ENCODE measurements at places on chromosomes 7 and 10.
A peak's percentile ranks its signal among the peaks of the same experiment; 100 is the strongest.

GRCh38 chr10:33067917-33068316 lies 109.9 kb upstream of the ITGB1 start:
- no peak for DNase-seq

- DNase-seq, result no peak
These were observed 77.0 kb upstream of the FAM20C start for GRCh38 chr7:115274-115911.

DNA sequence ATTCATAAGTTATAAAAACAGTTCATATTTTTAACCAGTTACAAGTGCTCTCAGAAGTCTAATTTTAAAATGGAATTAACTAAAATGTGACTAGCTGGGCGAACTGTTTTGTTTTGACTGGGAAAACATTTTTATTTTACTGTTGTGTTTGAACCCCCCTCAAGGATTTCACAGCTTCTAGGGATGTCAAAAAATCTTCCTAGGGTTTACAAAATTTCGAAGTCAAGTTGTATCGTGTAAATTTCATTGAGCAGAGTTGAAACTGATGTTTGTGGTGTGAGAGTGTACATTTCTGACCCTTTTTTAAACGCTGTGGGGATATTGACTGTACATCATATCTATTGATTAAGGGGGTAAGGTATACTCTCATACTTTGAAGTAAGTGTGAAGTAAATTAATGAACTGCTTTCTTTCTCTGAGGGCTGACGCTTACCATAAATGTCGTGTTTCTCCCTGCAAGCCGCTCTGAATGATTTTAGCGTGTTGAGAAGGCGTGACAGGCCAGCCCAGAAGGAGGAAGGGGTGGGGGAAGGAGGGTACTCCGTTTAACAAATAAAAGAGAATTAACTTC lies 1.8 kb upstream of the SP8 start:
- no peak for DNase-seq

DNA sequence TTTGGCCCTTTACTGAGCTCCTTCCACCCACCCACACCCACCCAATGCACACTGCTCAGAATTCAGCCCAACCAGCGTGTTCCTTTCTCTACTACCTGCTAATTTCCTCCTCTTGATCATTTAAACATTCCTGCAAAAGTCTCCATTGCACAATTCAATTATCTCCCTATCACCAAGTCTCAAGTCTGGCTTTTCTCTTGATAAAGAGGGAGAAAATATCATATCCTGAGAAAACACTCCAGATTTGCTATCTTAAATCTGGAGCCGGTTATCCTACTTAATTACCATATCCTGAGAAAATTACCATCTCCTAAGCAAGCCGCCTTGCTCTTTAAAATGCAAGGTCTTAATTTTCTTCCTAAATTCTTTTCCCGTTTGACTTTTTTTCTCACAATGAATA lies 505.5 kb downstream of the XPNPEP1 start:
- DNase-seq, result no peak

DNA sequence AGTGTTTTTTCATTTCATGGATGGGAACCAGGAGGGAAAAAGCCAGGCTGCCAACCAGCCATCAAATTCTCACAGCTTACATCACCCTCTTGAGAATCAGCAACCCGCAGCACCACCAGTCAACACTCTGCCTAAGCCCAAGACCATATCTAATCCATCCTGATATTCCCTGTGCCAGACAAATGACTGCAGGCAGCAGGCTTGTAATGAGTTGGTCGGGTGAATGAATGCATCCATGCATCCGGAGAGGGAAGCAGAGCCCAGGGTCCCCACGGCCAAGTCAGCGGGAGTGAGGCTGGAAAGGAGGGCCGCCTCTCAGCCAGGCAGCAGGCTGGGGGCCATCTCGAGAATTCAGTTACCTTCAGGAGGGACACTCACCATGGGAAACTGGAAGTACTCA lies 46.9 kb downstream of the SLIT1 start:
- no peak for DNase-seq

GRCh38 chr7:147012666-147013065 lies 896.1 kb downstream of the CNTNAP2 start:
- DNase-seq, result no peak

- DNase-seq, result no peak
These were observed 21.4 kb upstream of the MGMT start for GRCh38 chr10:129445436-129446182.

GRCh38 chr10:96025566-96025965 lies 17.8 kb upstream of the CCNJ start:
- DNase-seq, result no peak

- peak; percentile 43 for DNase-seq
These were observed 113.4 kb upstream of the RAB18 start for GRCh38 chr10:27390681-27391080.

- DNase-seq, result no peak
These were observed 161.2 kb downstream of the GRK5 start for GRCh38 chr10:119368581-119368980.

- DNase-seq, result no peak
These were observed 187.2 kb upstream of the IGFBP3 start for GRCh38 chr7:46108272-46108671.

GRCh38 chr7:1542841-1543747 lies 12.6 kb downstream of the MAFK start:
- DNase-seq, result no peak

DNA sequence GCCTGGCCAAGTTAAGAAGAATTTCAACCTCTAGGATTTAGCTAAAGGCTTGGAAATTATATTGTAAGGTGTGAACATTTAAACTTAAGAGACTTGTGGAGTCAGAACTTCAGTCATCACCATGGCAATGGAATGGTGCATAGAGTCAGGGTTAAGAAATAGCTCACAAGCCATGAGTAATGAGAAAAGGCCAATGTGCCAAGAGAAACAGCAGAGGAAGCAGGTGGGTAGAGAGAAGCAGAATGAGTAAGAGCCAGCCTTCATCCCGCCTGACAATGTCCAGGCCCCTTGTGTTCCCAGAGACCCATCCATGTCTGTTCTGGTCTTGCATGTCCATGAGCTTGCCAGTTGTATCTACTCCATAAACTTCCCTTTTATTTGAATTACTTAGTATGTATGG lies 62.6 kb upstream of the TBX20 start:
- no peak for DNase-seq

DNA sequence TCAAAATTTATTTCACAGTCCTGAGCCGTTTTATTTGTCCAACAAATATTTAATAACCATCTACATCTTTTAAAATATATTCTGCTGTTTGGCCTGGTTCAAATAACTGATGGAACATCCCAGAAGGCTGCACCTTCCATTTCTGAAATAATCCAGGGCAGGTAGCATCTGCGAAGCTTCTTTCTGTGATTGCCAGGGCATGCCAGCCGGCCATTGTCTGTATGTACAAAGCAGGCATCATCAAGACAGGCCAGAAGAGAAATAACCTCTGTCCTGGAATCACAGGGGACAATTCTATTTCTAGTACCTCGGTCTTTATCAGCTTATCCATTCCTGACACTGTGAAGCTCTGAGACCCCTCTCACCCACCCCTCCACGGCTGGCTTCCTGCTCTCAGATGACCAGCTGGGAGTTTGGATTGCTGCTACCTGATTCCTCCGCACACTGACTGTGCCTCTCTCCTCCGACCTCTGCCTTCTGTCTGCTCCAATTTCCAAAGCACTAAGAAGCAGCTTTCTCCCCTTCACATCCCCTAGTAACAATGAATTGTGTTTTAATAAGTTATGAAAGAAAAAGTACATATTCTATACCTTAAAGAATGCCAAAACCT lies 8.0 kb downstream of the DGKI start:
- no peak for DNase-seq

- no peak for DNase-seq
These were observed 376.8 kb downstream of the DNAJB6 start for GRCh38 chr7:157713591-157713990.

DNA sequence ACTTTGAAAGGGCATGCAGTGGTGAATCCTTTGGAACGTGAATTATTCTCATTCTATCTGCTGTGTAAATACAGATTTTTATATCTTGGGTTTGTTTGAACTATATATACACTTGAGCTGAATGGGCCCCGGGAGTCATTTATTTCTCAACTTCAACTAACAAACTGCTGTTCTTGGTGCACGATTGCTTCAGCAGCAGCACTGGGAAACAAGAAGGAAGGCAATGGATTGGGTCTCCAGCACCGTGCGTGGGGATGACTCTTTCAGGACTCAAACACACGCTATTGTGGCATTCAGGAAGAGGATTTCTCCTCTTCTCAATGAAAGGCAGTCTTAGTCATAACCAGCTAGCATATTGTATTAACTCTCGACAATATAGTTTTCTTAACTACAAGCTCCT lies 226.0 kb upstream of the NFE2L3 start:
- DNase-seq, result no peak

GRCh38 chr7:11078247-11078834 lies 104.7 kb downstream of the PHF14 start:
- DNase-seq, result no peak

- DNase-seq, result no peak
These were observed 156.7 kb upstream of the NPVF start for GRCh38 chr7:25384788-25385505.

GRCh38 chr7:42348071-42348470 lies 111.1 kb upstream of the GLI3 start:
- DNase-seq, result no peak

DNA sequence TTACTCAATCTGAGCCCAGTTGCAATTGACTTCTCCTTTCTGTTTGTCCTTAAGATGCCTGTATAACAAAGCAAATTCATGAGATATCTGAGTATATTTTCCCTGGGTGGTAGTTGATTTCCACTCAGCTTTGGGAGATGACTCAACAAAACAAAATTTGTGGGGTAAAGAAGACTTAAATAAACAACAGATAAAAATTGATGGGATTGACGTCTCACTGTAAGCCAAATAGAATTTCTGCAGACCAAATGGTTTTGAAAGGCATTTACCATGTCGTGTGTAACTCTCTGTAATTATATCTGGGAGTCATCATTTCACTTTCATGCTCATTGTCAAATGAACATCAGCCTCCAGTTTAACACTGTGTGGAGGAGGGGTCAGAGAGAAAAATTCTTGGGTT lies 255.4 kb upstream of the MYO3A start:
- no peak for DNase-seq

- no peak for DNase-seq
These were observed 31.6 kb downstream of the HOXA1 start for GRCh38 chr7:27064159-27064558.

- no peak for DNase-seq
These were observed 80.5 kb downstream of the ABCA13 start for GRCh38 chr7:48251766-48252165.

GRCh38 chr7:129773871-129774270 lies 162.4 kb downstream of the NRF1 start:
- no peak for DNase-seq

GRCh38 chr7:71414490-71414889 lies 282.5 kb downstream of the GALNT17 start:
- no peak for DNase-seq

DNA sequence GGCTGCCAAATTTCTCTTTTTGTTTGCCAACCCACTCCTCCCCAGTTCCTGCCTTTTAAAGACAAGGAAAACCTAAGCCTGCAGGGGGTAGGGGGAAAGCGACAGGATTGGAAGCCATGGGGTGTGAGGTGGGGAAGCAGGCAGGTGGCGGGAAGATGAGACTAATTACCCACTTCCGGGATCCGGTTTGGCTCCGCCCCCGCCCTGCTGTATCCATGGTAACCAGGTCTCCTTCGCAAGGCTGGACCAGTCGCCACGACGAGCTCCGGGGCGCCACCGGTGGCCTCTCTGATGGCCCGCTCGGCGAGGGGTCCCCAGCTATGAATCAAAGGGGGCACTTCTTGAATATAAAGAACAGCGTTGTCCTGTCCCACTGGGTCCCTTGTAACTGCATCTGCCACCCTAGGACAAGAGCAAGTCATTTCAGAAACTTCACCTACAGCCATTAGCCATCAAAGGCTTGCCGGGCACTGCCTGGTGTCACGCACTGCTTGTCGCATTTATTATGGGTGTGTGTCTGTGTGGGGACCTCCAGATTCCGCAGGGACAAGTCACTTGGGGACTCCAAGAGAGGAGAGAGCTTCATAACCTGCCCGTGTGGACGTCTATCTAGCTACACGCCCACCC lies 55.4 kb upstream of the LMTK2 start:
- DNase-seq, result no peak

- DNase-seq, result no peak
These were observed 498.2 kb downstream of the PLXDC2 start for GRCh38 chr10:20314431-20314830.

DNA sequence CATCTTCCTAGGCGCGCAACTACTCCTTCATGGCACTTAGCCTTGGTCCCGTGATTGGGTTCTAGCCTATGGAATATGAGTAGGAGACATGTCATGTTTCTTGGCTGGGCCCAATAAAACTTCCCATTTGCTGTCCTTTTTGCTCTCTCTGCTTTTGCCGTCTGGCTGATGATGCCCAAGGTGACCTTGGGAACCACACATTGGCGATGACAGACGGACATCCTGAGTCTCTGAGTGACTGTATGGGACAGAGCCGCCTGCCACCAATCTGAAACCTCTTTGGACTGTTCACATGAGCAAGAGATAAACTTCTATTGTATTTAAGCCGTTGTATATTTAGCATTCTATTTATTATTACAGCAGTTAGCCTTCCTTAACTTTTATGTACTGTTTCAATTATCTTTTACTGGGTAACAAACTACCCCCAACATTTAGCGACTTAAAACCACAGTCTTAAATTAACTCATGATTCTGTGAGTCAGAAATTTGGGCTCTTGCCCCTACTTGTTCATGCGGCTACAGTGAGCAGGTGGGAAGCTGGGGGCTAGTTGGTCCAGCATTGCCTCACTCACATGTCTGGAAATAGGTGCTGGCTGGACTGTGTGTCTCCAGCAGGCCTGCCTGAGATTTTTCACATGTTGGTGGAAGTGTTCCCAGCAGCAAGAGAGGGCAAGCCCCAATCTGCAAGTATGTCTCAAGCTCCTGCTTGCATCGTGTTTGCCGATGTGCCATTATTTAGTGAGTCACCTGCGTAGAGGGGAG lies 71.7 kb downstream of the NOD1 start:
- no peak for DNase-seq

DNA sequence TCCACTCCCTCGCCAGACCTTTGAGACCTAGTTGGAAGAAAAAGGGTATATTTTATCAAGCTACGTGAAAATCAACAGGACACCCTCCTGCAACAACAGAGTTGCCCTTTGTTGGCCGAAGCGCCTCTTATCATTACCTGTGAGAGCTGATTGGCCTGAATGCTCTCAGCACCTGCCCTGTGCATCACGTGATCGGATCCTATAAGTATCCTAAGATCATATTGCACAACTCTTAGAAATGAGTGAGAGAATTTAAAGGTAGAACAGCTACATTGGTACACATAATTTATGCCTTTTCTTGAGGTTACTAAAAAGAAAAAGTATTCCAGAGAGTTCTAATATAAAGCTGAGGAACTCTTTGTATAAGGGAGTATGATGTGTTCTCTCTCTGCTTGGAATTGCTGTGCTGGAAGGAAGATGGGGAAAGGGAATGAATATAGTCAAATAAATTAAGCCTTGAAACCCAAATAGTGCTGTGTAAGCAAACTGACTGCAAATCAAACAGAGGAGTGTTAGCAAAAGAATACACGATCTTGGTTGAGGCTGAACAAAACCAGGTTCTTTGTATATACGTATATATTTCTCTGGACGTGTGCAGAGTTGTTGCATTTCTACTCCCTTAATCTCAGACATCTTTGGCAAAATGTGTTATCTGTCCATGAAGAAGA lies 69.3 kb downstream of the LRRC4 start:
- no peak for DNase-seq

Data from fibroblast of skin of left quadriceps (primary cell).